ENCODE measurements at places on chromosomes 6 and 20.
A peak's percentile ranks its signal among the peaks of the same experiment; 100 is the strongest.

- no peak for DNase-seq
Measured at GRCh38 chr6:85516168-85516567, 66.3 kb downstream of the NT5E start.

DNA sequence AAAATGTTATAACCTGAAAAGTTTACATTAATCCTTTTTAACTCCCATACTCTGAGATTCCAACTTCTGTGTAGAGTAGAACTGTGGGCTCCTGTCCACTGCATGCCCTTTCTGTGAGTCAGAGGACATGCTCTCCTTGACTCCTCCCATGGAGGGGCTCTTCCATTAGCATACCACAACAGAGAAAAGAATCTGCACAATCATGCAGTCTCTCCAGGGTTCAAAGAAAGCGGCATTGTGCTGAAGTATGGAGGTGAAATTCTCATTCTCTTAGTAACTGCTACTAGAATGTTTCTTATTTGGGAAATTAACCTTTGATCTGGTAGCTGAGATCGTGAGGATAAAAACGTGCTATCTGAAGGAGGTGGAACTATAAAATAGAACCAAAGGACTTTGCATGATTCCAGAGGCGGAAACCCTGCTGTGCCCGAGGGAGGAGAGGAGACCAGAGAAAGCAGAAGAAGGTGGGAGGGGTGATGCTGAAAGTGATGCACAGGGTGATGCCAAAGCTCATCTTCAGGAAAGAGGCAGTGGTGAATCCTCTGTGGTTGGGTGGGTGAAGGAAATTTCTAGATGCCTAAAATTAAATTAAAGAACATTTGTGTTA lies 202.2 kb upstream of the PCSK2 start:
- no peak for DNase-seq

- DNase-seq: no peak
Measured at GRCh38 chr6:94130478-94130877, 711.1 kb upstream of the EPHA7 start.

DNA sequence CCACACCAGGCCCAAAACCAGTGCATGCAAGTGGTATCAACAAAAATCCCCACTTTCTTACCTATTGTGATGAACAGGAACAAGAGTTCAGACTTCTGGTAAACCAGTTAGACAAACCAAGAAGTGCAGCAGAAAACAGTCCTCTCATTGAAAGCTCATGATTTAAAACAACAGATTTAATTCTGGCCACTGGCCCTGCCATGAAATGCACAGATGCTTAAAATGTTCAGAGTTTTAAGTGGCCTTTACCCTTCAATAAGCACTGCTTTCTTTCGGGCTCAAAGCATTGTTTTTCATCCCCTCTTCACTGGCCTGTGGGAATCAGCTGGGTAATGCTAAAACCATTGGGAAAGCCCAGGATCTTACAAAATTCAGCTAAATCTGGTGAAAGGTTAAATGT lies 102.4 kb upstream of the ISM1 start:
- no peak for DNase-seq

GRCh38 chr6:44128020-44128917 lies 915 bp downstream of the TMEM63B start:
- peak; percentile 31 for DNase-seq

- no peak for DNase-seq
Measured at GRCh38 chr6:147554281-147554680, 45.8 kb downstream of the SAMD5 start.

- no peak for DNase-seq
Measured at GRCh38 chr20:23268792-23269354, 81.7 kb upstream of the NXT1 start.
